Colonic mucosa (tissue), 4 donors: ENCODE measurements at places on chromosomes 2 and 18. TPM values are rescaled to one million over a fixed set of nuclear protein-coding genes. Genes with fewer than 3 reads are reported as not detected.

- DNase-seq = no peak
Measured at GRCh38 chr2:239177325-239177724, 223.5 kb downstream of the HDAC4 start.

ASAP2 gene
- total RNA-seq = 61.7 TPM

ALLC gene
- total RNA-seq = not detected

WDSUB1 gene
- 7.5 TPM for total RNA-seq
